Activated CD4-positive, alpha-beta T cell treated with anti-CD3 and anti-CD28 coated beads, Interleukin-2, amount 10 ng/mL, durations not matched to agents 7 days and 5 days (primary cell): ENCODE measurements at places on chromosomes 4 and X.

- no peak for DNase-seq
Measured at GRCh38 chrX:71175531-71175930, 30.9 kb downstream of the NLGN3 start.

DNA sequence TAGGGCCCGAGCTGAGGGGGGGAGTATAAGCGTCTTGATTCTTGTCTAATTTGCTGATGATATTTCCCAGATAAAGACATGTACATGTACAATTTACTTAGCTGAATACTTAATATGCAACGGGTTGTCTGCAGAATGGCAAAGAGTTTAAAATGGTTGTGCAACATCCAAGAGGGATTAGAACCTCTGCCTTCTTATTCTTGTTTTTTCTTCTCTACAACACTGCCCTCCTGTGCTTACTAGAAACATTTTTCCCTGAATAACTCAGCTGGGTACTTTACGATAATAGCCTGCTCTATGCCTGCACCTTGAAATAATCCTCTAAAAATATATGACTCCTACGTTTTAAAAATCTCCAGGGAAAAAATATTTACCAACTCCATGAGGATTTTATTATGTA is 41.8 kb downstream of the INTS12 start:
- DNase-seq: no peak

DNA sequence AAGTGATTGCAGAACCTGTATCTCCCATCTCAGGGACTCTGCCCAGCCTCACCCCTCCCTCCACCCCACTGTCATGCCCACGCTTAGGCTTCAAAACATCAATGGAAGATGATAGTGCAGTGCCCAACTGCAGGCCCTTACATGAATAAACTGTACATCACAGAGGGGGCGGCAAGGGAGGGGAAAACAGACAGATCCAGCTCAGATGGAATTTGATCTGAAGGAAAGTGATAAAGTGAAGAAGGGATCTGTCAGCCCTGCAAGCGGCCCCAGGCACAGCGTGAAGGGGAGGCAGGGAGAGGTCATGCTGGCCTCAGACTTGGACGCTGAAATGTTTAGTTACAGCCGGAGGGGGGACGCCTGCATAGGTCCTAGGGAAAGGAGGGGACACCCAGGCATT is 38.5 kb downstream of the GYG2 start:
- no peak for DNase-seq

GRCh38 chr4:6342530-6343293 is 73.1 kb downstream of the WFS1 start:
- DNase-seq: no peak

DNA sequence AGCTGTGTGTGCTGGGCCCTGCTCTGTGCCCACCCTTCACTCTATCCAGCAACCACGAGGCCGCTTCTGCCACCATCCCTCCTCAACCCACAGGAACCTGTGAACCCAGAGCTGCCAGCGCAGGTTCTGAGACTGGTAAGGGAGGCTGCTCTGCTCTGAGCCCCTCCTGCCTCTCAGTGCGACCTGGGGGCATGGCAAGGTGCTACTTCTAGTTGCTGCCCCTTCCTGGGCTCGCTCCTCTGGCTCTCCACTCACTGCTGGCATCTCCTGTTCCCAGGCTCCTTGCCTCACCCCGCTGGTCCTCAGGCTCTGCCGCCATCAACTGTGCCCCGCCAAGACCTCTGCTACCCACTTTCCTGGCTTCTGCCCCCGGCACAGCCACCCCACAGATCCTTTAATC is 39.3 kb downstream of the RNF212 start:
- no peak for DNase-seq

DNA sequence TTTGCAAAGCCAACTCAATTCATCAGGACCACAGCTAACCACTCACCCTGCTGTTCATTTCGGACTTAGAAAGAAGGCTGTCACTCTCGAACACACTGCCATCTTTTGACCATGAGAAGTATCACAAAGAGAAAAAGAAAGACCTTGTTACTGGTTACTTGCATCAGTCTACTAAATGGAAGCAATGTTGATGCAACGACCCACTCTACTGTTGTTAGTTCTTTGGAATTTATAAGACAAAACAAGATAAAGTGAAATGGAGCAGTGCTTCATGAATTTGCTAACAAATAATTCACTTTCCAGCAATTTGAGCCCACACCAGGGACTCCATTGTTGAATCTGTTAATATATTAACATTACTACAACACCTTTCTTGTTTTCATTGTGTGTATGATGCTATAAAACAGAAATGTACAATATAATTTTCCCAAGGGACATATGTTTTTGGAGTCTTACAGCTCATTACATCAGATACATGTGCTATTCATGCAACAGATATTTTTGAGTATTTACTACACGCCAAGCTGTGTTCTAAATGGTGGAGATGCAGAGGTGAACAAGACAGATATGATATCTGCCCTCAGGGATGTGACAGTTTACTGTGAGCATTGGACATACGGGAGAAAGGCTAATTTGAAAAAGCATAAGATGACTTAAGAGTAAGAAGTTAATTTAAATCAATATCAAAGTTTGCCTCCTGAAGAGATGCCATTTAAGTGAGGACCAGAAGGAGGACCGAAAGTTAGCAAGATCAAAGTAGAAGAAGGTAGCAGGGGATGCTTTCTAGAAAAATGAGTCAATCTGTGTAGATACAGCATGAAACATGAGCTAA is 87.2 kb downstream of the AREG start:
- DNase-seq: peak; percentile 10

DNA sequence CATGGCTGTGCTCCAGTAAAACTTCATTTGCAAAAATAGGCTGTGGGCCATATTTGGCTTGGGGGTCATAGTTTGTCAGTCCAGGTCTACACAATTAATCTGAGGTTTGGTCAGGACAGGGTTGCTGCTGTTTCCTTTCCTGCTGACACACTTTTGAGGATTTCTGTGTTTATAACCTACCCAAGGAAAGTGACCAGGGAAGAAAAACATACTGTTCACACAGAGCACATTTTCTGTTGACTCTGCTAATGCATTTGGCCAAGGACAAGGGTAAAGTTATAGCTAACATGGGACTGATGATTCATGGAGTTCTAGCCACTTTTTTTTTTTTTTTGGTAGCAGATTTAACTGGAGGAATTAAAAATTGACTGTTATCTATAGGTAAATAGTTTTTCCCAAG is 43.9 kb upstream of the GEMIN8 start:
- DNase-seq: no peak

GRCh38 chr4:96352051-96352517 is 512.2 kb downstream of the PDHA2 start:
- DNase-seq: peak; percentile 7

DNA sequence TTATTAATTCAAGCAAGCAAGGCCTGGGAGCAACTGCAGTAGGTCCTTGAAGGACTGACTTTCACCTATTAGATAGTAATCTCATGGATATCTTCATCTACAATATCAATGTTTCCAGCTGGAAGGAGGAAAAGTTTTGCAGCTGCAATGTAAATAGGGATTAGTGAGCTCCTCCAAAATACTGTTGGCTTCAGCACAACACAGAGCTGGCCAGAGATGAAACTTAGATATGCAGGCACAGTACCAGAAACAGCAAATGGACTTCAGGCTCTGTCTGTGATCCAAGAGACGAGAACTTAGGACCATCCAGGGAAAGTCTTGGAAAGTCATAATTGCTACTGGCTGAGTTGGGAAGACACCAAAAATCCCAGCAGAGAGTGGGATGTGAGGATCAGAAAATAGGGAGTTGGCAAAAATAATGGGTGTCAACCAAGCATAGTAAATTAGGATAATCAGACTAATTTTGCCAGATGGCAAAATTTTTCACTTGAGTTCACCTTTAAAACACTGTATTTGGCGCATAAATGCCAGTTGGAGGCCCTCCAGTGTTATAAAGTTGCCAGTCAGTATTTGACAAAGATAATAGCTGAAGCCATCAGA is 57.5 kb downstream of the PARM1 start:
- DNase-seq: no peak

DNA sequence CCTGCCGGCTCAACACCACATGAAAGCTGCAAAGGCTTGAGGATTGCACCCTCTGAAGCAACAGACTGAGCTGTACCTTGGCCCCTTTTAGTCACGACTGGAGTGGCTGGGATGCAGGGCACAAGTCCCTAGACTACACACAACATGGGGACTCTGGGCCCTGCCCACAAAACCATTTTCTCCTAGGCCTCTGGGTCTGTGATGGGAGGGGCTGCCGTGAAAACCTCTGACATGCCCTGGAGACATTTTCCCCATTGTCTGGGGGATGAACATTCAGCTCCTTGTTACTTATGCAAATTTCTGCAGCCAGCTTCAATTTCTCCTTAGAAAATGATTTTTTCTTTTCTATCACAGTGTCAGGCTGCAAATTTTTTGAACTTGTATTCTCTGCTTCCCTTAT is 123.5 kb upstream of the SMARCAD1 start:
- DNase-seq: no peak

GRCh38 chr4:85938062-85938461 is 421.8 kb downstream of the MAPK10 start:
- DNase-seq: no peak

GRCh38 chr4:153018684-153019083 is 82.6 kb downstream of the FHDC1 start:
- DNase-seq: no peak

GRCh38 chr4:165610679-165611437 is 232.1 kb downstream of the CPE start:
- no peak for DNase-seq

DNA sequence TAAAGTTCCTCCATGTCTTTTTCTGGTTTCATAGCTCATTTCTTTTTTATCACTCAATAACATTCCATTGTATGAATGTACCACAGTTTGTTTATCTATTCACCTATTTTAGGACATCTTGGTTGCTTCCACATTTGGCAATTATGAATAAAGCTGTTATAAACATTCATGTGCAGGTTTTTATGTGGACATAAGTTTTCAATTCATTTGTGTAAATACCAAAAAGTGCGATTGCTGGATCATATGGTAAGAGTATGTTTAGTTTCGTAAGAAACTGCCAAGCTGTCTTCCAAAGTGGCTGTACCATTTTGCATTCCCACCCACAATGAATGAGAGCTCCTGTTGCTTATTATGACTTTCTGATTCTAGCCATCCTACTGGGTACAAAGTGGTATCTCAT is 36.3 kb upstream of the ZFX start:
- DNase-seq: no peak

DNA sequence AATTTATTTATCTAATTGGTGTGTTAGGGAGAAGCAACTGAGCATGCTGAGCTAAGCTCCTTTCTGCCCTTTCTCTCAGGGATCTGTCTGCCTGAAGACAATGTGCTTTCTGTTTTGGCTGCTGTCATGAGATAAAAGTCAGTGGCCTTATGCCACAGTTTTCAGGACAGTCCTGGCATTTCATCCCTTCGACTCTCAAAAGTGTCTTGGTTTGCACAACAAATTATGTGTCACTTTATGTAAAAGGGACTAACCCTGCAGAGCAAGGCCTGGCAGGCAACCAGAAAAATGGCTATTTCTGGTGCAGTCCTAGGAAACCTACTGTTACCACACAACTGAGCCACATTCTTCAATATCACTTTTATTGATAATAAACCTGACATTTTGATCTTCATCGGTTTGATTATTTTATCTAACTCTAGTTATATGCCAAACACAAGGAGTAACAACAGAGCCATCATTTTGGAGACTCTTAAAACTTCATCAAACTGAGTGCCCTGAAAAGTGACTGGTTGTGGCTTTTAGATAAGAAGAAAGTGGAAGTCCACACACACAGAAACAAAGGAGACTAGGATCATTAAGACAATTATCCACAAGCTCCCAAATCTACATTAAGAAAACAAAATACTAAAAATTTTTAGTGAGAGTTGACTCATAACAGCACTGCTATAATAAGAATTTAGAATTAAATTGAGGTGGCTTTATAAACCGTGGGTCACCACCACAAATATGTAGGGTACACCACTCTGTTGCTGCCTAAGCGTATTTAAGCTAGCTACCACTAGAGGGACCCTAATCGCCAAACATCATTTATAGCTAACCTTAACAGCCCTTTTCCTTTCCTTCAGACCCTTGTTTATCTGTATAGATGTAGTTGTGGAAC is 95.9 kb upstream of the PTPN13 start:
- DNase-seq: peak; percentile 26

GRCh38 chr4:7238300-7238960 is 46.1 kb downstream of the SORCS2 start:
- no peak for DNase-seq

- no peak for DNase-seq
Measured at GRCh38 chr4:22778547-22779163, 85.9 kb downstream of the GBA3 start.

DNA sequence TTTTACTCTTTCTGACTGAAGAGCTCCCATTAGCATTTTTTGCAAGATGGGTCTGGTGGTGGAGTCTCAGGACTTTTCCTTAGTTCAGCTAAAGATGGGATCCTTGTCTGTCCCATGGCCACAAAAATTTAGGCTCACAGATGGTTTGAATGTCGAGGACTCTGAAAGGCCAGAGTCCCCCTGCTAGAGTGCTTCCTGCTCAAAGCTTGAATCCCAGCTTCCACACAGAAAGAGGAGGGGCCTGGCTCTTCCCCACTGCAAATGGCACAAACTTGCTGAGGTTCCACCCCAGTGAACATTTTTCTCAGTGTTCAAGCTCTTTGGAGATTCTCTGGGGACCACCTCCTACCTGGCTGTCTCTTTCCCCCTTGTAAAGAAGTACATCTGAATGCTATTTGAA is 64.7 kb upstream of the UGT2B15 start:
- DNase-seq: no peak

DNA sequence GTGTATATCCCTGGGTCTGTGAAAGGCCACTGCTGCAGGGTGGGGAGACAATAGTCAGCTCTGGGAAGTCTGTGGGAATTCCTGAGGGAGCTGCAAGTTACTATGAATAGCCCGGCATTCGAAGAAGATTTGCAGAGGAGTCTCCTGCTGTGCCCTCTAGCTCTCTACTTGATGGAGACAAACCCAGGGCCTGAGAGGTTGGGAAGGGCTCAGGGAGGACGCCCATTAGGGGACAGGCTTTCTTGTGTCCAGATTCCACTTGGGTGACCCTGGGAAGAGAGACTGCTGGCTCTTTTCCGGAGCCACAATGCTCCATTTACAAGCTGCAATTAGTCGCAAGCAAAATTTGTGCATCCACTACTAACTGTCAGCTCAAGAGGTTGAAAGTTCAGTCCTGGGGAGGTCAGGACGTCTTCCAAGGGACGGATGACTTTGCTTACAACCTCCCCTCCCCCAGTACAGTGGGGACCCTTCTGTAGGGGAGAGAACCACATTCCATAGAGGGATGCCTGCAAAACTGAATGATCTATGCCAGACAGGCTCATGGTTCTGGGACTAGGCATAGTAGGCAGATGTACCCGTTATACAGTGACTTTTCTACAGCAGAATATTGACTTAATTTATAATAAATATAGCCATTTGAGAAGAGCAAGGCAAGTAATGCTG is 48.2 kb upstream of the PHOX2B start:
- no peak for DNase-seq

- DNase-seq: no peak
Measured at GRCh38 chr4:159766241-159766640, 663.4 kb downstream of the RAPGEF2 start.

- DNase-seq: no peak
Measured at GRCh38 chr4:16858275-16858752, 40.1 kb downstream of the LDB2 start.

GRCh38 chrX:15718283-15718970 is 19.6 kb upstream of the CA5B start:
- no peak for DNase-seq
